ENCODE measurements at places on chromosomes 12 and 14.

DNA sequence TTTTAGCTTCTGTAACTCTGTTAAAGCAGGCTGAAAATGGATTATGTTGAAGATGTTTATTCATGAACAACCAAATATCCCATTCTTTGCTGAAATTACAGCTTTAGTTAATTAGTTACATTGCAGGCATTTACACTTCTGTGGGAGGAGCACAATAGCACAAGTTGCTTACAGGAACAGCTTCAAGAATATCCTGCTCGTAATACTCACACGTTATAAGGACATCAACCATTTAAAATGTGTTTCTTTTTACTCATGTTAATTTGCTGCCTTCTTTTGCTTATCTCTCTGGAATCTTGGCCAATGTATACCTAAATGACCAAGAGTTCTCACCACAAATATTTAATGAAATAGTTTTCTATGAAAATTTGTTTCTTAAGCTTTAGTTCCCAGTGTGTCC lies 305.2 kb upstream of the SYT1 start:
- DNase-seq = no peak

DNA sequence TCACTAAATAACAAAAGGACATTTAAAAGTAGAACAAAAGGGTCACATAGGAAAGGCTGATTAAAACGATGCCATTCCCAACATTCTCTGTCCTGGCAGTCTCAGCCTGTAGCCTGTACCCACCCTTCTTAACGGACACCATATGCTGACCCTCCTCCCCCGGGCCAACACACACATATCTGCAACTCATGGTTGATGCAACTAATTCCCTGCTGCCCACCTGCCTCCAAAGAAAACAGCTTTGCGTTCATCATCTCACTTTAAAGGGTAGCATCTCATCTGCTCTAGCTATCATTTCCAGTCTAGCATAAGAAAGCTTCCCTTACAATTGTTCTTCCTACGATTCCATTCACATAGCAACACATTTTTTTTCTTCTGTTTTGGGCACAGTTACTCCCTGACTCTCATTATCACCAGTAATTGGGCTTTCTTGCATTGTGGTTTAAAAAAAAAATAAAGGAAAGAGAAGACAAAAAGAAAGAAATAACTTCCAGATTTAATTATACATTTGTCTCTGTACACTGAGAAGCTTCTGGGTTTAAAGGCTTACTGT lies 92.9 kb downstream of the KCNC2 start:
- DNase-seq = no peak

DNA sequence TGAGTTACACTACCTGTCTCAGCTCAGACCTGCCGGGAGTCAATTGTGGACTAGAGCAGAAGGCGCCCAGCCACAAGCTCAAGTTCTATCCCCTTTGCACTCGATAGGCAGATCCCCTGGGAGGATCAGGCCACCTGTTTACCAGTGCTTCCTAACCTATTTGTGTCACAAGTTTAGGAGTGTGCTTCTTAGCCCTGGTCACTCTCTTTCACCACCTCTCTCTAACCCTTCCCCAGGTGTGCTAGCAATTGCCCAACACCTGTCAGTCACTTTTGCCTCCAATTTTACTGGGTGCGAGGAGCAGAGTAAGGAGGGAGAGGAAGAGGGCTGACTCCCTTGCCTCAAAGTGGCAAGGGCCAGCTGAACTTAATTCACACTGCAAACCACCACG lies 745 bp upstream of the NAA30 start:
- no peak for DNase-seq

DNA sequence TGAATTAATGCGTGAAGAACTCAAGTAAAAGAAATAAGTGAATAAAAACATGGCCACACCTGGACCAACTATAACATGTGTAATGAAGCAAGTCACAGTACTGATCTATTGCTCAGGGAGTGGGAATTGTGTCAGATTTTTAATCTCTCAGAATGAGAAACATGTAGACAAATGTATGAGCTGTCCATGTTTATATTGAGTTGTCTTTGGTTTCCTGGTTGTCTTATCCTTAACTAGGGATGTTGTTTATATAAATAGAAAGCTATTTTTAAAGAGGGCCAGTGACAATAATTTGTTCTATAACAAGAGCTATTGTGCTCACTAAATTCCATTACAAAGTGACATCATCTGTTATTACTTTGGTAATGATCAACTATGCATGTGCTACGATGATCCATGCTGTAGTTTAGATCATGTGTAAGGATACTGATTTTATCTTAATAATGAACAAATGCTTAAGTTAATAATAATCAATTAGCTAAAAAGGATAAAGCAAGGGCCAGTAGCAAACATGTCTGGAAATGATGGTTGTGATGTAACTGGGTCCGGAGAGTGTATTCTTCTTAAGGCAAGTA lies 91.3 kb upstream of the RTL1 start:
- DNase-seq = no peak

GRCh38 chr12:79174626-79175025 lies 310.1 kb downstream of the SYT1 start:
- no peak for DNase-seq
